Stimulated activated CD4-positive, alpha-beta T cell treated with anti-CD3 and anti-CD28 coated beads, Interleukin-4, amount 100 ng/mL, for 48 hours (primary cell): ENCODE measurements at places on chromosomes 6 and 20.

DNA sequence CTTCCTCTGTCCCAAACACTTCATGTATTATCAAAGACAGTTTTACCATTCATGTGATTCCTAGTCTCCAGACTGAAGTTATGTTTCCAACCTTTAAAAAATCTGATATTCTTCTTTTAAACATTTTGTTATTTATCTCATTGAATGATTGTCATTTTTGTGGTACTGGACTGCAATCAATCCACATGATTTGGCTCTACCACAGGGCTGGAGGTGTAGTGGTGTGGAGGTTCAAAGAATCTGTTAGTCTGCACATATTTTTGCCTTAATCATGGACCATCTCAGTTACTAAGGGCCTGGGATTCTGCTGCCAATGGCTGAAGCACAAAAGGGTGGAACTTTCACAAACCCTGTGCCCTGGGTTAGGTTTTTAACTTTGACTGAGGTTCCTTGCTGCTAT is 164.1 kb upstream of the JAG1 start:
- DNase-seq = no peak

DNA sequence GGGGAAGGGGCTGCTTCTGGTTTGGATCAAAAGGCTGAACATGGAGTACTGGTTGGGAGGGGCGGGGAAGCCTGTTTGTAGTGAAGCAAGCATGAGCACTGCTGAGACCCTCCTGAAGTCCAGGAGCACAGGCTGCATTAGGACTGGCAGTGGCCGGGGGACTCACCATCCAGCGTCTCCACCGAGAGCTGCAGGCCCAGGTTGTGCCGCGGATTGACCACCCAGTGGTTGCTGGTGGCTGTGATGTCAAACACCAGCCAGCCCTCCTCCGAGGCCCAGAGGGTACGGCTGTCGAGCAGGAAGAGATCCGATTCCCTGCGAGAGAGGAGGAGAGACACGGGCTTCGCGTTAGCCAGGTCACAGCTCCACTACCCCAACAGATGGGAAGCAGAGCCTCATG is 64.1 kb downstream of the BMP7 start:
- no peak for DNase-seq

DNA sequence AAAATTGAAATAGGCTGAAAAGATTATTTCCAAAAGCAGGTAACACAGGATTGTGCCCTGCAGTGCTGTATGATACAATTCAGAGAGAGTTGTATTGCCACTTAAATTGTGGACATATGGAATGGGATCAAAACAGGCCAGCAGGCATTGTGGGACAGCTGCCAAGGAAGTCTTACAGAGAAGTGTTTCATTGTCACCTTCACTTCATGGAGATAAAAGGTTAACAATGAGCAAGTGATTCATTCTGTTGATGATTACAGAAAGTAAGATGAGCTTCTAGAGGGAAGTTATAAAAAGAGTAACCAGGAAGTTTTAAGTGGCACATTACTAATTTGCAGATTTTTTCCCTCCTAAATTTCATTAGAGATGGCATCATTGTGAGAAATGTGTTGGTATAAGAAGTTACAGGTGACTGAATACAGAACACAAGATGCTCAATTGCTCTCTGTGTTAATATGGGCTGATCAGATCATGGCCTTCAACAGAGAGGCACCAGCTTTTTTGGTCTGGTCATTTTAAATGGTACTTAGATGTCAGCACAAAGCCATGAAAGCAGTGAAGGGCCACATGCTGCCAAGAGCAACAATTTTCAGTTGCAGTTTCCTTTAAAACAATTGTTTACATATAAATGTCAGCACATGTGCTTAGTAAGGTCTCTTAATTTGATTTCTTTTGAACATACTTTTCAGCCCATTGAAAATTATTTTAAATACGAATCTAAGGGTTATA is 402.5 kb upstream of the FKBP1C start:
- DNase-seq = no peak

DNA sequence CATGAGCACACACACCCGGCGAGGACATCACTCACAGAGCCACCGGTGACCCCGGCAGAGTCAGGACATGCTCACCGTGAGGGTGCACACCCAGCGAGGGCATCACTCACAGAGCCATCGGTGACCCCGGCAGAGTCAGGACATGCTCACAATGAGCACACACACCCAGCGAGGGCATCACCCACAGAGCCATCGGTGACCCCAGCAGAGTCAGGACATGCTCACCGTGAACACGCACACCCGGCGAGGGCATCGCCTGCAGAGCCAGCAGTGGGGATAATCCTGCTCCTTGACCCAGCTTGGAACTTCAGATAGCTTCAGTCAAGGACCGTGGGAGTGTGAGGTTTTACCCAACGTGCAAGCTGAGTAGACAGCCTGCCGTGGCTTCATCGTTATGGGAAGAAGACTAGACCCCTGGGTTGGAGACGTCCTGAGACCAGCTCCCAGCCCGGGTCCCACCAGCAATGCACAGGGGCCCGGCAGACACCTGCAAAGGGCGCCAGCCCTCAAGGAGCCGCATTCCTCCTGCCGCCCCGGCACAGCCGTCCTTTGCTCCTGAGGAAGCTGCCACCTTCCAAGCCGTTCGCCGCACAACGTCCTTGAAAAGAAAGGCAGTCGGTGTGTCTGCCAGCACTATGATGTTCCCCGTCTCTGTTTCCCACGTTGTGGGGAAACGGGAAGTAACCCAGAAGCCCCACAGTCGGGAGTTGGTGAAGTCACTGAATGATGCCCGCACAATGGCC is 192.3 kb downstream of the DLL1 start:
- DNase-seq = no peak

DNA sequence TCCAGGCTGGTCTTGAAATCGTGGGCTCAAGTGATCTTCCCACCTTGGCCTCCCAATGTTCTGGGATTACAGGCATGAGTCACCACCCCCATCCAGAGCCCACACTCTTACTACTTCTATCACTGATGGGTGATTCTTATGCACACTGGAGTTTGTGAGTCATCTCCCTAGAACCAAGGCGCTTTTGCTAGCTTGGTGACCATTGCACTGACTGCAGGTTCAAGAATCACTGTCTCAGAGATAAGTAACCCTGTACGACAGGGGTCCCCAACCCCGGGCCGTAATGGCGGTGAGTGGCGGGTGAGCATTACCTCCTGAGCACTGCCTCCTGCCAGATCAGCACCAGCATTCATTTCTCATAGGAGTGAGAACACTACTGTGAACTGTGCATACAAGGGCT is 118.8 kb downstream of the MAP3K7 start:
- no peak for DNase-seq

GRCh38 chr20:62297449-62298227 is 5.2 kb upstream of the ADRM1 start:
- DNase-seq = no peak

- no peak for DNase-seq
Observed at GRCh38 chr6:6803180-6803977, 214.9 kb downstream of the LY86 start.

DNA sequence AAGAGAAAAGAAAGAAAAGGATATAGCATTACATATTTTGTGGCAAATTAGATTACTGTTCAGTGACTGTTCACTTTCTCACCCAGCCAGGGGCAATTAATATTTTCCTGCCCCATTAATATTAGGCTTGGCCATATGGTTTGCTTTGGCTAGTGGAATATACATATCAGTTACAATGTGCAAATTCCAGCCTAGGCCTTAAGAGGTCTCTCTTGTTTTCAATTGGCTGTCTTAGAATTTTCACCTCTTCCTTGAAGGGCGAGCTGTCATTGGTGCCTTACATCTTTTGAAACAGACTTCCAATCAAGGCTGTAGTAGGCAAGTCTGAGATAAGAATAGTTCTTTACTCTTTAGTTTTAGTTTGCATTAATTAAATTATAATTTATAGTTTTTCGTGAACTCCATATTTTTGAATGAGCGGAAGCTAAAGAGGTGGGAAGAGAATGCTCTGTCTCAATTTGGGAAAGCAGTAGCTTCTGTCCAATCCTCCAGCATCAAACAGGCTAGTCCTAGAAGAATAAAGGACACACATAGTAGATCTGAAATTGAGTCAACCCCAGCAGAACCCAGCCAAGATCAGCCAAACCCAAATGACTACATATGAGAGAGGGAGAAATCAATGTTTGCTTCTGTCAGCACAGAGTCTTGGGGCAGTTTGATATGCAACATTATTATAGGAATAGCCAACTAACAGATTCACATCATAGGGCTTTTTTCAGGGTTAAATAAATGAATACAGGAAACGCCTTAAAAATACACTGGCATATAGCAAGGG is 6.3 kb upstream of the CSNK2A1 start:
- DNase-seq = no peak

DNA sequence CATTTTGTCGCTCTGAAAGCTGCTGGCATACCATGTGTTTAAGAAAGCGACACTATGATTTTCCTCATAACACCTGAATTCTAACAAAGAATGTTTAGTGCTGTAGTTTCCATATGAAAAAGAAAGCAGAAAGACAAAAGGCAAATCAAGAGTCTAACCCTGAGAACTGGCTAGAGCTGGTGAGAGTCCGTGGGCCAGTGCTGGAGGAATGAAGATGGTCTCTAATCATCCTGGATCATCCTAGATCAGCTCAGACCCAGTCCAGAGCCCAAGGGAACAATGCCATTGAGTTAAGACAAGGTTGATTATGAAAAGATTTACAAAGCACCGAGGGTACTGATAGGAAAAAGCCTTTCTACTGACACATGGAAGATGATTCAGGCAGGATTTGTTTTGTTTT is 73.0 kb upstream of the MYLIP start:
- no peak for DNase-seq

- no peak for DNase-seq
Observed at GRCh38 chr6:159959165-159959975, 9.5 kb upstream of the IGF2R start.

- DNase-seq = peak; percentile 56
Observed at GRCh38 chr6:45421709-45422502, 44.2 kb upstream of the SUPT3H start.

DNA sequence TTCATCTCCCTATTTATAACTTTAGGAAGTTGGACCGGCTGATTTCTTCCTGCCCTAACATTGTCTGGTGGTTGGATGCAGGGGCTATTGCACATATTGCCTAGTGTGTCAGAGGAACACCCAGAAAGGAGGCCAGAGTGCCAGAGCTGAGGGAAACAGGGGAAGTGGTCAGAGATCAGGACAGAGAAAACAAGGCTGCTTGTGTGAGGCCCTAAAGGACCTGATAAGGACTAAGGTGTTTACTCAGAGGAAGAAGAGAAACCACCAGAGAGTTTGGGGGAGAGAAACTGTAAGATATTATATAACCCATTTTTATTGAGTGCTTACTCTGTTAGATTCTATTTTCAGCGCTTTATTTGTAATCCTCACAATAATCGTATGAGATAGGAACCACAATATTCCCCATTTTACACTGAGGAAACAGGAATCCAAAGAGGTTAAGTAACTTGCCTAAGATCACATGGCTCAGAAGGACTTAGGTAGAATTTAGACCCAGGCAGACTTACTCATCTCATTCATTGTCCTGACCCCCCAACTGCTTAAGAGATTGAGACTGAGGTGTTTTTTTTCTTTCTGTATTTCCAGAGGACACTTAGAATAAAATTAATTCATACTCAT is 54.0 kb upstream of the REV3L start:
- DNase-seq = no peak

DNA sequence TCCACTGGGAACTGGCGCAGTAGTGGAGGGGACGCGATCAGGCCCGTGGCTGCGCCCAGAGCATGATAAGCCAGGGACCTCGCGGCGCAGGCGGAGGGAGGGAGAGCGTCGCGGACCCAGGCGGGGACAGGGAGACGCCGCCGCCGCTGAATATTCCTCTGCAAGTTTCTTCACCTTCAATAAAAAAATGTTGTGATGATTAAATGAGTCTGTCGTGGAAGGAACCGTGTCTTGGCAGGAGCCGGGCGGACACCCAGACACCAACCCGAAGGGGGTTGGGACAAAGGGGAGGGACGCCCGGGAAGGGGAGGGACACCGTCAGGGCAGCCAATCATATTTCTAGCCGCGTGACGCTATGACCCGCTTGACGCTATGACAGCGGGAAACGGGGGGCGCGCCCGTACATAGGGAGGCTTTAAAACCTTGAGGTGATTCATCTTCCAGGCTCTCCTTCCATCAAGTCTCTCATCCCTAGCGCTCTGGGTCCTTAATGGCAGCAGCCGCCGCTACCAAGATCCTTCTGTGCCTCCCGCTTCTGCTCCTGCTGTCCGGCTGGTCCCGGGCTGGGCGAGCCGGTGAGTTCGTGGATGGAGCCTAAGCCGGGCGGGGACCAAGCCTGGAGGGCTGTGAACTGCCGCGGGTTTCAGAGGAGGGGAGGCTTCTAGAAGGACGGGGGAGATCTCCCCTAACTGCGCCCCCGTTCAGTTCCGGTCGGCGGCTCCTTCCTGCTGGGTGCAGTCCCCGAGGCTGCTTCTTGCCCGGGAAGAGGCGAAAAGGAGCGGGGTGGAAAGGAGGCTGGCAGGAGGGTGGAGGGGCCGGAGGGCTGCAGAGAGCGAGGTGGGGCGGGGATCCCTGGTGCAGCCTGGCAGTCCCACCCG is at the start of gene ULBP2:
ULBP2 (plus strand) TSS at position 432 of the 878 bp plus-strand sequence; CDS start at position 491, 59 bp downstream.
- peak; percentile 73 for DNase-seq

DNA sequence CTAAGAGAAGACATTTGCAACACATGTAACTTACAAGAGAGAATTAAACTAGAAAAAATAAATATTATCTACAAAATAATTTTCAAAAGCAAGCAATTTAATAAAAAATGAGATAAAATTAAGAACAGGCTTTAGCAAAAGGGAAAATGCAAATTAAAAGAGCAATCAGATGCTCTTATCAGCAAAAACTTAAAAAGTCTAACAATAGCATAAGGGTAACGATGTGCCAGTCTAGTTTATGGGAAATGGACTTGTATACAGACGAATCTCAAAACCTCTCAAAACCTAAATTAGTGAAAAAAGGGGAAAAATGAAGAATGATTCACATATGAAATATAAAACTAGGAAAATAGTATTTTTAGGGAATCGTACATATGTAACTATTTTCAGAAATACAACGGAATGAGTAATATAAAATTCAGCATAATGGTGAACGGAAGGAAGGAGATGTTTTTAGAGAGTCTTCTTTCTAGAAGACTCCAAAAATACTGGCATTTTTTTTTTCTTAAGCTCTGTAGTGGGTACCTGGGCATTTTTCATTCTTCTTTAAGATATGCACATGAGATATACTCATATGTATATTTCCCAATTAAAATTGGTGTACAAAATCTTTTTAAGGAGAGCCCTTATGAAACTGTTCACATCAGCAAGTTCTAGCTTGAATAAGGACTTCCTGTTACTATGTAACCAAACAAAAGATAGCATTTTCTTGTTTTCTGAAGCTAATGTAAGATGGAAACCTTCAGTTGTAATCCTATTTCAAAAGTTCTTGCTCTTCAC is 927 bp upstream of the MANEA start:
- DNase-seq = no peak
